GM03348 (cell line): ENCODE measurements at places on chromosomes 4 and X.

DNA sequence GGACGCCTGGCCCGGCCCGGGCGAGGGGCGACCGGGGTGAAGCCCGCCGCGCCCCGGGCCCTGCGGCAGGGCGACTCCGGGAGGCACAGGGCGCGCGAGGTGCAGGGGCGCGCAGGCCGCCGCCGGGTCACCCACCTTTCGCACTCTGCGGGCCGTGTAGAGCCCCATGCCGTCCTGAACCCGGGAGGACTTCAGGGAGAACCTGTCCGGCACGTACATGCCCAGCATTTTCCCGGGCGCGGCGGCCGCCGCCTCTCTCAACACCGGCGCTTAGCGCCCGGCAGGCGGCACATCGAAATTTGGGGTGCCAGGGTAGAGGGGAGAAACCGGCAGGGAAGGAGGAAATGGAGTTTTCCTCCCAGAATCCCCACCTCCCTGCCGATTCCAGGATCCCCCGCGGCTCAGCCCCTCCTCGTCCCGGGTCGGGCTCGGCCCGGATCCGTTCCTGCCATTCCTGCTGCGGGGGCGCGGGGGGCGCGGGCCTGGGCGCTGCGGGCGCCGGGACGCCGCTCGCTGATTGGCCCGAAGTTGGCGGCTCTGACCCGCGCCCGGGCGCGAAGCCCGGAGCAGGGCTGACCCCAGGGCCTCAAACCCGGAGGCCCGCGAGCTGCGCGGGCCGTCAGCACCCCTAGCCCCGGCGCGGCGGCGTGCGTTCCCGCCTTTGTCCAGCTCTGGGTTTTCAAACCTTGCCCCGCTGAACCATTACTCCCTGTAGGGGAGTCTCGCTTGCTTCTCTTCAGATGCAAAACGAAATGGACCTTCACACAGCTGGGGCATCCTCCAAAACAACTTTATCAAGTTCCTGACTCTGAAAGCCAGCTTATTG, at the start of gene PRDM5:
TSS of gene PRDM5 (minus strand) at position 346 of the 826 bp plus-strand sequence. CDS start at position 228, 118 bp downstream.
- DNase-seq, result peak; percentile 86

DNA sequence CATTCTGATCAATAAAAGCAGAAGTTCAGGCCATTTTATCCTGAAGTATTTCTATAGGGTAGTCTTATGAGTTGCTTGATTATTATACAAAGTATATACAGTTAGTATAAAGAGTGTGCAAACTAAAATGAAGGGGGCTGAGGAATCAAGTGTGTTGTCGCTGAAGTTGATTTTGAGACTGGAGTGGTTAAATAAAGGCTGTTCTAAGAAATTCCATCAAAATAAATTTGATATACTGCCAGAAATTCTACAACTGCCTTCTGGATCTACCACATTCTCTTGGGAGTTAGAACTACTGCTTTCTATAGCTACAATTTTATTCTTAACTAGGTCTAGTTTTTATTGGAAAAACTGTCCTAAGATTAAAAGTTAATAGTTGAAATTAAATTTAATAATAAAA, 12.4 kb downstream of the EDNRA start:
- DNase-seq, result no peak

- no peak for DNase-seq
These were observed 598.1 kb downstream of the MID1IP1 start for GRCh38 chrX:39399387-39399786.

DNA sequence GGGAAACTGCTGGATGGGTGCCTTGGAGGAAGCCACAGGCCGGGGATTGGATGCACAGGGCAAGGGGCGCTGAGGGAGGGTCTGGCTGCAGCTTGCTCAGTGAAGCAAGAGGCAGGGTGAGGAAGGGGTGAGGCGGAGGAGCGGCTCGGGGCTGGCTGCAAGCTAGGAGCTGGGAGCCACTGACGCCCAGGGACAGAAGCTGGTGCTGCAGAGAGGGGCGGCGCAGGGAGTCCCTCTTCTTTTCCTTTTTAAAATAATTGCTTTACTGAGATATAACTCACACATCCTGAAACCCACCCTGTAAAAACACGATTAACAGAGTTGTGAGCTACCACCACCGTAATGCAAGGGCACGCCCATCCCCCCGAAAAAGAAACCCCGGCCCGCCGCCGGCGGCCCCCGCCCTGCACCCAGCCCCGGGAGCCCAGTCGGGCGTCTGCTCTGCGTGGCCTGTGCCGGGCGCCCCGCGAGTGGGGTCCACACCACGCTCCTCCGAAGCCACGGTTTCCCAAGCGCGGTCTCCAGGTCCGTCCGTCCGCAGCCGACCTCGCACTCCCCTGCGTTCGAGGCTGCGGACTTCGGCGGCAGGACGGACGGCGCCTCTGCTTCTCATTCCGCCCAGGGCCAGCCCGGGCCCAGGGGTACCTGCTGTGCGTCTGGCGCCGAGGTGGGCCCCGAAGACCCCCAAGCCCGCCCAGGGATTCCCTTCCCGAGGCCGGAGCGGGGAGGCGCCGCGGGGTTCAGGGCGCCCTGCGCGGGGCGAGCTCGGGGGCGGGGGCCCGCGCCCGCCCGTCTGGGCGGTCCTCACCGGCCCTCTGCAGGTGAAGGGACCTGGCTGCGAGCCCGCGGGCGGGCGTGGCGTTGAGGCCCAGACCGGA, 866 bp upstream of the UVSSA start:
- peak; percentile 72 for DNase-seq

- no peak for DNase-seq
These were observed 5.5 kb downstream of the IBSP start for GRCh38 chr4:87804871-87805270.

DNA sequence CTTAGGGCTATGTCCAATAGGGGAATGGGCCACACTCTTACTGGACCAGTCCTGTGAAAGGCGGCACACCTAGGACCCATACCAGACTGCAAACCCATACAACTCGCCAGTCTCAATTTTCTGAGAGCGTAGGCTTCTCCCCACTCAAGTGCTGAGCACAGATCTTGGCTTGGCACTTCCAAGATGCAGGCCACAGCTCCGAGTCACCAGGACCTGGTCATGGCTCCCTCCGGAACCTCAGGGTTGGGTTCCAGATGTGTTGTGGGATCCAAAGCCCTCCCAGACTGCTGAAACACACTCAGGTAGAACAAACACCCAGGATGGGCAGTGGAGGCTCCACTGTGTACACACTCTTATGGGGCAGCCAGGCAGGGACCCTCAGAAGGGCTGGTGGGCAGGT, 103.3 kb downstream of the TMEM144 start:
- peak; percentile 8 for DNase-seq

- DNase-seq, result peak; percentile 37
These were observed 25.6 kb upstream of the MSMO1 start for GRCh38 chr4:165301833-165302232.

- DNase-seq, result no peak
These were observed 929.7 kb downstream of the C4orf33 start for GRCh38 chr4:130025701-130026100.

GRCh38 chr4:6960154-6960553, 50.5 kb downstream of the TBC1D14 start:
- no peak for DNase-seq

GRCh38 chr4:64266669-64267068, 142.6 kb downstream of the TECRL start:
- no peak for DNase-seq

DNA sequence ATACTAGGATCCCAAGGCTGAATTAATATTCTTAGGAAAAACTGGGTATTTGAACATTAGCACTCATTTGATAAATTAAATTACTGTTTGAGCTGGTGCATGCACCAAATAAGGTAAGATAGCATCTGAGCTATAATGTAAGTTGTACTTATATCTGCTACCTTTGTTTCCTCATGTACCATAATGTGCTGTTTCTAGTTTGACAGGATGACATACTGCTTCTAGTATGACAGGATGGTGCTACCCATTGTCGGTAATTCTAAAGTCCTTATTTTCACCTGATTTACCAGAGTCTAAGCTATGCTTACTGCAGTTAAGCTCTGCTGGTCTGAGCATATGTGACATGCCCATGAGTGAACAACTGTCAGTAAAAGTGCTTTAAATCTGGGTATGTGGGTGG, 1017.5 kb upstream of the IGFBP7 start:
- DNase-seq, result no peak

DNA sequence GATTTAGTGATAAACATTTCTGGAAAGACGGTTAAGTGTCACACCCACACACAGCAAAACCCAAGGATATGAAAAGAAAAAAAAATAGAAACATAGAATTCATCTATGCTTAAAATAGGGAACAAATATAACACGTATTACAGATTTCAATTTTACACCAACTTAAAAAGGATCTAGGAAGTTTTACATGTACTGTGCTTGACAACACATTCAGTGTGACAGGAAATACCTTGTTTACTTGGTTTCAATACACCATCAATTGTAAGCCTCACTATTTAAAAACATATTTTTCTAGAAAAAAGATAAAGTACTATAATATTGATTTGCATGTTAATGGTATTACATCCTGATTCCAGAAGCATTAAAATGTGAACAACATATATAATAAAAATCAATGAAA, 77.0 kb upstream of the SPRY1 start:
- DNase-seq, result no peak

- DNase-seq, result peak; percentile 47
These were observed at the start of gene MAGED2 for GRCh38 chrX:54807524-54808108. Gene MAGED2 (plus strand): TSS chrX:54807745. CDS start chrX:54809332, 1,587 bp downstream.

- DNase-seq, result no peak
These were observed 12.5 kb downstream of the ARX start for GRCh38 chrX:25003066-25003849.

GRCh38 chr4:15784959-15785634, 7.0 kb downstream of the CD38 start:
- no peak for DNase-seq

DNA sequence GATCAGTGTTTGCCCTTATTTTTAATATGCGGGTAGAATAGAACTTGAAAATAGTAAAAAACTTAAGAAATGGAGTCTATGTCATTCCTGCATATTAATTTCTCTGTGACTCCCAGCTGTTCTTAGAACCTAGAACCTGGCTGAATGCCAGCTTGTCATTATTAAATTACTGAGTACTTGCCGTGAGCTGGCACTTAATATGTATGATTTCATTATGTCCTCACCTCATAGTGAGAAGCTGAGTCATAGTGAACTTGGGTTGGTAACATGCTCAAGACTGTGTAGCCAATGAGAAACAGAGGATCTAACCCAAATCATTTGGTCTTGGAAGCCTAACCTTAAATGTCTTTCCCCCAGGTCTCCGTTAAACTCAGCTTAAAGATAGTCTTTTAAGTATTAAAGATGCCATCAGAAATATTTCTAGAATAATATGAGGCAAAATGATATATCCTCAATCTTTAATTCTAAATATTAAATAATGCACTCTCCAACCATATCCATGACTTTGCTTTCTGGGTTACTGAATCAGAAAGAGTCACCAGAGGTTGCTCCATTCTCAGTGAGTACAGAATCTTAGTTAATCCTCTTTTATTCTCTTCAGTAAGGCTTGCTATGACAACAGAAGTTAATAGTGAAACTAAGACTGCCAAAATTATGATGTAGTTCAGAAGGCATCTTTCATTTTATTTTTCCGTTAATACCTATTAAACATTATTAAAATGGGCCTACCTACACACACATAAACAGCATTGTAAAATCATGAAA, 58.6 kb upstream of the TLL1 start:
- no peak for DNase-seq

- no peak for DNase-seq
These were observed 108.8 kb upstream of the IGSF1 start for GRCh38 chrX:131397891-131398290.

- no peak for DNase-seq
These were observed 370.5 kb upstream of the FAT1 start for GRCh38 chr4:187094144-187094543.

DNA sequence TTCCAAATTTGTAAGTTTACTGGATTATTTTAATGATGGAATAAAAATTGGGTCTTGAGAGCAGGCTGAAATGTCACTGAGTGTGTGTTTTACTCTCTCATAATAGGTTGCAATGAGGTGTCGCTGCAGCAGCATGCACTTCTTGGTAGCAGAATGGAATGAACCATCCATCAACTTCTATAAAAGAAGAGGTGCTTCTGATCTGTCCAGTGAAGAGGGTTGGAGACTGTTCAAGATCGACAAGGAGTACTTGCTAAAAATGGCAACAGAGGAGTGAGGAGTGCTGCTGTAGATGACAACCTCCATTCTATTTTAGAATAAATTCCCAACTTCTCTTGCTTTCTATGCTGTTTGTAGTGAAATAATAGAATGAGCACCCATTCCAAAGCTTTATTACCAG, 2.6 kb downstream of the SAT1 start:
- no peak for DNase-seq

DNA sequence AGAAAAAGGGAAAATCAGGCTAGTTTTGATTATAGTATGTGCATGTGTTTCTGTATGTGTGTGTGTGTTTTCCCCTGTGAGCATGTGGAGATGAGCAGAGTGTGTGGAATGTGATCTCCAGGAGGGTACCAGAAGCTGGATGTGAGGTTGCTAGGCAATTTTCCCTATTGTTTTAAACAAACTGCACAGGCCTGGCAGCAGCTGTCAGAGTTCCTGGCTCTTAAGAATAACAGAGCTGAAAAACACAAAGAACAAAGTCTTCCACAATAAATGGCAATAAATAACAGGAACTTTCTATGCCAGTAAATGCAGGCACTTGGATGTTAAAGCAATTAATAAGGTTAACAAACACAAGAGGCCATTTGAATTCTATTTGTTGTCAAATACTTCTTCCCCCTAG, 344.6 kb upstream of the CTSO start:
- DNase-seq, result peak; percentile 59

GRCh38 chr4:174559894-174560293, 37.6 kb upstream of the HPGD start:
- no peak for DNase-seq

DNA sequence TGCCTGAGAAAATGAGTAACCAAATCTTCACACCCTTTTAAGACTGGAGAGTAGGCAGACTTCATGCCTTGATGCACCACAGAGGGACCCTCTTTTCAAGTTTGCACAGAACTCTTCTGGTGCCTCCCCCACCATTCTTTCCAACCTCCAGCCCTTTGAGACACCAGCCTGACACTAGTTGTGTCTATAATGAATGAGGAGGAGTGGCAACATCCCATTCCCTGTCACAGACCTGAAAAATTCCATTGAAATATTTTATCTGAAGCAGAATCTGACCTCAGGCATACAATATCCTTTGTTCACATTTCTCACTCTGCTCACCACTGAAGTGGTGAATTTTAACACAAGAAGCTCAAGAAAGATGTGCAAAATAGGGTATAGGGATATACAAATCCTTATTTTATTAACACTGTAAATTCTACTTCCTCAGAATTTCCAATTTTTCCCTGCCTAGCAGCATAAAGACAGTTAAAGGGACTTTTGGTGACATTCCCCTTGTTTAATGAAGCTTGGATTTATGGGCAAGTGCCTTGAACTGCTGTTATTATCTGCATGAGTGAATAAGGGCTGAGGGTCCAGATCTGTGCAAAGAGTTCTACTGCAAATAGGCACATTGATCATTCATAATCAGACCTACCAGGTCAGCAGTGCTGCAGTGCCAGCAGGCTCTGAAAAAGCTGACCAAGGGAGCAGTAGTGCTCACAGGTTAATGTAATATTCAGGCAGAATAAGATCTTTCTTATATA, 149.9 kb upstream of the PAQR3 start:
- DNase-seq, result no peak

DNA sequence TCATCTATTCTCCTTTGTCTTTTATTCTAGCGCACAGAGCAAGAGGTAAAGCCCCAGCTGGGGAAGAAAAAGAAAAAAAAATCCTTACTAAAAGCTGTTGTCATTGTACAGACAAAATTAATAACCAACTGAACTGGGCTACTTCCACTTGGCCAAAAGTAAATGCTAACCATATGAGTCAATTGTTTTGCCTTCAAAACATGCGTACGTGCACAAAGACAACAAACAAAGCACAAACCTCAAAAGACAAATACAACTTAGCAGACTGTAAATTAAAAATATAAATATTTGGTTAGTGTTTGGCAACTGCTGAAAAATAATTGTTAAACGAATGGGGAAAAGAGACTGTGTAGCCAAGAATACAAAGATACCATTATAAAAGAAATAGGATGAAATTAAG, 5.9 kb downstream of the EDA2R start:
- DNase-seq, result no peak
